ENCODE measurements at places on chromosomes 12 and 14.

DNA sequence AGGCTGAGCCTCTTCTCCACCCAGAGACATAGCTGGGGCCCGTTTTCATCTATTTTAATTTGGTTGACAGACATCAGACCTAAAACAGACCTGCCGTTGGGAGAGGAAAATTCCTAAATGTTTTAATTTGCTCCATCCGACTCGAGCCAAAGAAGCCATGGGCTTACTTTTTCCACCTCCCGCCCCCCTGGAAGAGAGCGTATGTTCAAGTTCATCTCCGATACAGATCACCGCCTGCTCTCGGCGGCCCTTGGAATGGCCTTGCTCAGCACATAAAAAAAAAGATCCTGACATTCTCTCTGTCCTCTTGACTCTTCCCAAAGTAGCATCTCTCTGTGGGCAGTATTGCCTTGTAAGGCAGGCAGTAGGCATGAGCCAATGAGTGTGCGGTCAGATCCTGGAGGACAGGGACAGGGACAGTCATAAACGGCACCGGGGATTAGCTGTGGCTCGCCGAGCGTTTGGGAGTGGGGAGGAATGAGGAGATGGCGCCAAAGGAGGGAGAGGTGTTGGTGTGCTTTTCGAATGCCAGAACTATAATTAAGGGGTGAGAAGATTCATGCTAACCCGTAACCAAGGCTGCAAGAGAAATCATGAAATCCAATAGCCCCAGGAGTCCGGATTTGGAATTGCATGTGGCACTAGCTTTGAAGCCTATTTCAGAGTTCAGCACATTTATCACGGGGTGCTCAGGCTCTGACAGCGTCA is 47.9 kb upstream of the MEG3 start:
- no peak for DNase-seq

- DNase-seq, result no peak
Measured at GRCh38 chr12:92424338-92424737, 278.5 kb upstream of the PLEKHG7 start.

GRCh38 chr12:120381752-120382419 is 12.9 kb upstream of the MSI1 start:
- DNase-seq, result no peak

GRCh38 chr12:55666508-55666907 is 29.8 kb downstream of the OR10P1 start:
- DNase-seq, result no peak

DNA sequence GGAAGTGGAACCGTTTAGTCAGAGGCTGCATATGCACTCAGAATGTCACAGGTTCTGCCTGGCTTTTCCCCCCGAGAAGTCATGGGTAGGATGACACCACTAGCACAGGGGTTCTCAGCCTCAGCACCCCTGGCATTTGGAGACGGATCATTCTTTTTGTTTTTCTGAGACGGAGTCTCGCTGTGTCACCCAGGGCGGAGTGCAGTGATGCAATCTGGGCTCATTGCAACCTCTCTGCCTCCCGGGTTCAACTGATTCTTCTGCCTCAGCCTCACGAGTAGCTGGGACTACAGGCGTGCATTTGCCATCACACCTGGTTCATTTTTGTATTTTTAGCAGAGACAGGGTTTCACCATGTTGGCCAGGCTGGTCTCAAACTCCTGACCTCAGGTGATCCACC is 28.1 kb downstream of the BCL7A start:
- DNase-seq, result no peak

DNA sequence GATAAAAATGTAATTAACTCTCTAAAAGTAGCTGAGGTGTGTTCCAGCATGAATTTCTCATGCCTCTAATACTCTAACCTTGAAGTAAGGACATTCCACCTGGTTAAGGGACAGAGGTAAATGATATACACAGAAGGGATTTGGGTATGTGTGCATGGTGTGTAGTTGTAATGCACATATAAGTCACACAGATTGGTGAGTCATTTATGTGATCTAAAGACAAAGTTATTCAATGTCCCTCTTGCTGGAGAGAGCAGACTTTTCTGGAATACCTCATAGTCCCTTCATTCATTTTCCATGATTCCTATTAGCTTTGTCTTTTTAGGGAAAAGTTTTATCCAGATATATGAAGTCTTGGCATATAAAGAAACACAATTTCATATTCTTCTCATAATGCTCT is 234.9 kb downstream of the SNAPC1 start:
- no peak for DNase-seq

DNA sequence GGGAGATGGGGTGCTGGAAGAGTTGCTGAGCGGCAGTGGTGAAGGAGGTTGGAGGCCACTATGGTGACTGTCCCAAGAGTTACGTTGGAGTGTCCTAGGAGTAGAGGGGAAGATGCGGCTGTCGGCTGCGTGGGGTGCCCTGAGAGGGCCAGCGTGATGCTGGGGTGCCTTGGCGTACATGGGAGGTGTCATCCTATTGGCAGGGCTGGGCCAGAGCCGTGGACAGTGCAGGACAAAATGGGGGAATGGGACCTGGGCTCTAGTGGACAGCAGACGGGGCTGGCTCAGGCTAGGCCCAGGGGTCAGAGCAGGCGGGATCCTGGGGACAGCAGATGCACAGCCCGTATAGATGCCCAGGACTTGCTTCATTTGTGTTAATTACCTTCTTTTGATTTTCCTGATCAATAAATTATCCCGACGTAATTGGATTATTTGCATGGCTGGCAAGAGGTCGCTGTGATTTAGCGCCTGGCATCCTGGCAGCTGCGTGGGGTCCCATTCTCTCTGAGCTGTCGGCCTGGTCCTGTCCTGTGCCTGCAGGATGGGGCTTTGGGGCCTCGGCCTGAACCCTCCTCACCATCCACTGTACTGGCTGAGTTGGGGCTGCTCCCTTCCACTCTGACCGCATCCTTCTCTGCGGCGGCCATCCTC is 203.9 kb upstream of the C14orf180 start:
- DNase-seq, result no peak

DNA sequence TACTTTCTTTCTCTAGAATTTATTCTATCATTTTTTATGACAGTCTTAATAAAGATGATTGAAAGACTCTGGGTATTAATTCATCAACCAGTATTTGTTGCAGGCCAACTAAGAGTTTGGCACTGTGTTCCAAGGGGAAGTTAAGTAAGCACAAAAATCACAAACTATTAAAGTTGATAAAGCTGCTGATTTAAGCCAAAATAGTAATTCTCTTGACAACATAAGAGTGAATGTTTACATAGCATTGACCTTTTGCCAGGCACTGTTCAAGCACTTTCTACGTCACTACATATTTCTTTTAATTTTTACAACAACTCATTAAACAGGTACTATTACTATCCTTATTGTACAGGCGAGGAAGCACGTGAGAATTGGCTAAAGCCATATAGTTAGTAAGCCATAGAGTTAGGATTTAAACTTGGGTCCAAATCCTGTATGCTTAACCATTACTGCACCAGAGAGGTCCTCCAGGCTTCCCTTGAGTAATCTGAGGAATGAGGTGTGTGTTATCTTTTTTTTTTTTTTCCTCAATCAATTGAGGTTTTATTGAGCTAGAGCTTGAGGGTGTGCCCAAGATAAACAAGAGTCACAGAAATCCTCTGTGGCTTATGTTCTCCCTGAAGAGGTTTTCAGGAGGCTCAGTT is 1009.6 kb downstream of the DIO2 start:
- no peak for DNase-seq

- DNase-seq, result peak; percentile 13
Measured at GRCh38 chr12:45050751-45051571, at the start of gene DBX2. Gene DBX2 (minus strand): TSS chr12:45051099. CDS start chr12:45050927, 172 bp downstream.

DNA sequence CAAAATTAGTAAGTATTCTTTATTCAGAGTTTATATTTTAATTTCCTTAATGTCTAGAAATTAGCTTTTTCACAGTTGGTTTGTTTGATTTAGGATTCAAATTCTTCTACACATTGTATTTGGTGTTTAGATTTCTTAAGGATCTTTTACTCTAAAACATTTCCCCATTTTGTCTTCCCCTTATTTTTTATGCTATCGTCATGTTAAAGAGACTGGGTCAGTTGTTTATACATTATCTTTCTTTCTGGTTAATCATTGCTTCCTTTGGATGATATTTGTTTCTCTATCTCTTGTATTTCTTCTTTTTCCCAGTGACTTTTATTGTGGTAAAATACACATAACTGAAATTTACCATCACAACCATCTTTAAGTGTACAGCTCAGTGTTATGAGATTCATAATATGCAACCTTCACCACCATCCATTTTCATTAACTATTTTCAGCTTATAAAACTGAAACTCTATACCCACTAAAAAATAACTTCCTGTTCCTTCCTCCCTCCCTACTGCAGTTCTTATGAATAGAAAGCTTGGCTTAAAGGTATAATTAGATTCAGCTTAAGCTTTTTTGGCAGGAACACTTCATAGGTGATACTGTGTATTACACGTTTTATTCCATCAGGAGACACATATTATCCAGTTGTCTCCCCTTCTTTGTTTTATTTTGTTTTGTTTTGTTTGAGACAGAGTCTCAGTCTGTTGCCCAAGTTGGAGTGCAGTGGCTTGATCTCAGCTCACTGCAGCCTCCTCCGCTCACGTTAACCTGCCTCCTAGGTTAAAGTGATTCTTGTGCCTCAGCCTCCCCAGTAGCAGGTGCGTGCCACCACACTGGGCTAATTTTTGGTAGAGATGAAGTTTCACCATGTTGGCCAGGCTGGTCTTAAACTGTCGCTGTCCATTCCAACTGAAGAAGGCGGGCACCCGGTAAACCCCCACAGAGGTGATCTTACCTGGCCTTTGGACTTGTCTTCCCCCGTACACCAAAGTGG is 45.0 kb downstream of the NOPCHAP1 start:
- no peak for DNase-seq

DNA sequence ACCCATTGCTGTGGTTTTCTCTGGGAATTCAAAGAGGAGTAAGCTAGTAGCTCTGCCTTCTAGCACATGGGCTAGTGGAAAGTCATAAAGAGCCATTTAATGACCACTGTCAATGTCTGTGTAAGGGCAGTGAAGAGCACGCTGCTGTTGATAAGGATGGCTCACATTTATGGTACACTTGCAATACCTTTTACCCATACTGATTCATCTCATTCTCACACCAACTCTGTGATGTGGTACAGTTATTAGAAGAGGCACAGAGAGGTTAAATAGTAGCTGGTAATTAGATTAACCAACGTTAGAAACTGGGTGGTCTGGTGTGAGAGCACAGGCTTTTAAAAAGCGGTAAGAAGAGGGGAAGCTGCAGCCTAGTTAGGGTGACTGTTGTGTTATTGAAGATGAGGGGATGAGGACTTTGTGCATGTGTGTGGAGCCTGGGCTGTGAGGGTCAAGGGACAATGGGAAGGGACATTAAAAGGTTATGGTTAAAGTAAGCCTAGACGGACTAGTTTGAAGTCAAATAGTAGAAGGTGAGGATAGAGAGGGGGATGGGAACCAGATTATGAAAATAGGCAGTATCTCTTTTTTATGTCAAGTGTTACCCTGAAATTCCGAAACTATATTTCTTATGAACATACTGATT is 25.2 kb downstream of the RASSF3 start:
- DNase-seq, result no peak

DNA sequence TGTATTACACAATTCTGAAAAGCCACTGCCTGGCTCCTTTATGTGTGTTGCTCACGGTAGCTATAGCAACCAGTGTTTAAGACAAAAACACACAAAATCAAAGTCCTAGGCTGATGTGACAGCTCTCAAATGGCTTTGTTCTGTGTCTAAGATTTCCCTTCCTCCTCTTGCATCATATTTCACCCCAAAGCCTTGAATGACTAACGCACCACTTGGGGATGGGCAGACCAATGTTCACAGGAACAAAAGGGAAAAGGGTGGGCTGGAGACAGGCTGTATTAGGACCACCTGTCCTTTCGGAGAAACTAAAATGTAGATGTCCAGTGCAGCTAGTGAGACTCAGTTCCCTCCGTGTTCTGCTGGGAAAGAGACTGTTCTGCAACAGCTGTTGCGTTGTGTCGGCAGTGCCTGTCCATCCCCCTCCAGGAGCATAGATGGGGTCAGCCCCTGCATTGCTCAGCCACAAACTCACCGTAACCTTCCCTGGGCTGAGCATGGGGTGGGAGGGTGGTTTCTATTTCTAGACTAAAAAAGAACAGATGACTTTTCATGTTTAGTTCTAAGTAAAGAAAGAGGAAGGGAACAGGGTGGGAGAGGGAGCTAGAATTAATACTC is 26.8 kb upstream of the DAAM1 start:
- peak; percentile 42 for DNase-seq

DNA sequence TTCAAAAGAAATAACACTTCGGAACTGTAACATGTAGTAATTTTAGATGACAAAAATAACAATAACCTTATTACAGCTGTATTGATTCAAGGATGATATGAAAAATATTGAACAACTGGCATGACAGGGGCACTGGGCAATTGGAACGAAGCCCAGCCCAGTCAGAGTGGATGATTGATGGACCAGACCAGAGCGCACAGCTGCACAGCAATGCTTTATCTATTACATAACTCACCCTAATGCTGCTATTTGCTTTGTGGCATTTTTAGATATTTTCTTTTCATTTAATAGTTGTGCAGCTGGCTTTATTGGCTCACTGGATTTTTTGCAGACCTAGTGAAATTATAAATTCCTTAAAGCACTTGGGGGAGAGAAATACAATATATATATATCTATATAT is 26.9 kb upstream of the FERMT2 start:
- no peak for DNase-seq

- DNase-seq, result peak; percentile 57
Measured at GRCh38 chr14:44962334-44963043, 499 bp downstream of the TOGARAM1 start.

DNA sequence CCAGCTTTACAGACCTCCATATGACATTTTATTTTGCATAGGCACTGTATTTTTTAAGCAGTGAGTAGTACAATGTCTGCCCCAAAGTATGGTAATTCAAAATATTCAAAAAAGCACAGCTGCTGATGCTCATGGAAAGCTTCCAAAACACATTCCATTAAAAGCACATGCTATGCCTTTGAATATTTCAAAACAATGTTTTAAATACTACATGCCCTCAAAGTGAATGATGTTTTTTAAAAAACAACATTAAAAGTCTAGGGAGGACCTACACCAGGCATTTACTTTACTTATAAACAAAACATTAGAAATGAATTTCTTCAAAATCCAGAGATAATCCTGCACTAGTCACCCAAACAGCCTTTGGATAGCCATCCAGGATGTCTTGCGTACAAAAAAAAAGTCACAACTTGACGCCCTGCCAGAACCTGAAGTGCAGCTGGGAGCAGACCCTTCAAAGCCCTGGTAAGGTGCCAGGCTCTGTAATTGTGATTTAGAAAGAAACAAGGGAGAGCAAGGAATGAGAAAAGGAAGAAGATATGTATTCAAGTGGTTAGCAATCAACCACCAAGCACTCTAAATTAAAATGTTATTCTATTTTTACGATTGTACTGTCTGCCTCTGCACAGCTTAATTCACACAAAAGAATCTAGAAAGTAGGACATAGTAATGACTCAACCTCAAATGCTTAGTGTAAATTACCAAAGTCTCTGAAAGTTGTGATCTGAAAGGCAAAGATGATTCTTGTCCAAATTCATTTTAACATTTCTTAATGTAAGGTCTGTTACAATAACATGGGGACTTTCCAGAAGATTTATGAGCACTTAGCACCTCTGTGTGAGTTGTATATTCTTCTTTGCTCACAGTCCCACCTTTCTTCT is 31.9 kb downstream of the CEP83 start:
- DNase-seq, result peak; percentile 17
